Stimulated activated CD8-positive, alpha-beta memory T cell treated with anti-CD3 and anti-CD28 coated beads, Interleukin-7, amount 100 ng/mL, for 1 hour (primary cell): ENCODE measurements at places on chromosomes 16 and 17.

DNA sequence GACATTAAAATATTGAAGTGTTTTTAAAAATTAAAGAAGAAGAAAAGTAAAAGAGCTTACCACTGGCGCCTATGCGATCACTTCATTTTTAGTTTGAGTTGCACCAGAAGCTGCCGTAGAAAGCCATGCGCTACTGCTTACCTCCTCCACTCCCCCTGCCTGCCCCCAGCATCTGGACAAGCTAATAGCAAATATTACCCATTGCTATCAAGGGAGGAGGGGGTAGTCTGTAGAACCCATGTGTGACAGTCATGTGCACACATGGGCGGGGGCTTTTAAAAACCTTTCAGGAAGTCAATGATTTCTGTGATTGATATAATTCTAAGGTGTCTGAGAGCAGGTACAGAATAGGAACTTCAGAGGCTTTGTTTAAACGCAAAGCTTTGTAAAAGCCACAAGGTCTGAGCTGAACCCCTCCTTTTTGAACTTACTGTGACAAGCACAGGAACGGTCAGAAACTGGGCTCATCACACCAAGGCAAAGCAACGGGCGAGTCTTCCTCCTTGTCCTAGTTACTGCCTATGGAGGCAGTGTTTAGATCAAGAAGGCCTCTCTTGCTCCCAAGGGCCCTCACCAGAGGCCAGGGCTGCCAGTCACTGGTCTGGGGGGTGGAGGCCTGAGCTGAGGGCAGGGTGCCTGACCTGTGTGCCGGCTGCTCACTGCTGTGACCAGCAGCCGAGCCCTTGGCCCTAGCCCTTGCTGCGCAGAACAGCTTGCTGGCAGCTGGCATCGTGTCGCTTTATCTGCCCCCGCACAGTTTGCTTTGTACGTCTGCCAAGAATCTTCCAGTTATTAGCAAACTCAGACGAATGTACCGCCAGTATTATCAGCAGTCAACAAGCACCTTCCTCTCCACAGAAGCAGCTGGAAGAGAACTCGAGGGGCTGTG lies 15.0 kb downstream of the GINS2 start:
- no peak for DNase-seq

DNA sequence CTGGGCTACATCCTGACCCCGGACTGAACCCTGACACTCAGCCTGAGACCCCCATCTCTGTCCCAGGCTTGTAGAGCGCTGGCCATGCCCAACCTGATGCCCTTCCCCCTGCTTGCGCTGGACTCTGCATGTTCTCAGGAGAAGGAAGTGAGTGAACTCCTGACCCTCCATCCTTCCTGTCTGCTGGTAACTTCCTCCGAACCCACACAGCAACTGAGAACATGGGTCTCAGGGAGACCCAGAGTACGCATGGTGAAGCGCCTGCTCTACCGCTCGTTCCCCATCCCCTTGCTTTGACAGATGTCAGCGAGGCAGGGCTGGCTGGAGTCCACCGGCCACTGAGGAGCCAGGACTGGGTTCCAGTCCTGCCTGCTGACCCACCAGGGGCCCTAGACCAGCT lies 6.1 kb downstream of the CAMKK1 start:
- no peak for DNase-seq

DNA sequence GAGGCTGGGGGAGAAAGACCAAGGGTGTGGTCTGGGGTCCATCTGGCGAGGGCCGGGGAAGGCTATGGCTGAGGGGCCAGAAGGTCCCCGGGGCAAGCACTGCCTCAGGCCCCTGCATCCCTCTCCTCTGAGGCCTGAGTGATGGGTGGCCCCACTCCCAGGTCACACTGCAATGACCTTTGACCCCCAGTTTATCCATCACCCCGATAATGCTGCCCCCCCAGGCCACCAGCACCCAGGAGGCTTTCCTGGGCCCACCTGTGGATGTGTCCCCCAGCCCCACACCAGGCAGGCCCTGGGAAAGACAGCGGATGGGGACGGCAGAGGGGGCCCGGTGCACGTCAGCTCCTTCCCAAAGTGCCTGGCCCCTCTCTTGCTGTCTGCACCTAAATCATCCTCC lies 22.5 kb upstream of the CACNA1H start:
- no peak for DNase-seq

- DNase-seq = no peak
Measured at GRCh38 chr16:69938981-69939820, 11.9 kb upstream of the CLEC18A start.
